ENCODE measurements at places on chromosomes 16 and 17.

GRCh38 chr17:71976011-71976649, 144.7 kb upstream of the SOX9 start:
- peak; percentile 14 for DNase-seq

DNA sequence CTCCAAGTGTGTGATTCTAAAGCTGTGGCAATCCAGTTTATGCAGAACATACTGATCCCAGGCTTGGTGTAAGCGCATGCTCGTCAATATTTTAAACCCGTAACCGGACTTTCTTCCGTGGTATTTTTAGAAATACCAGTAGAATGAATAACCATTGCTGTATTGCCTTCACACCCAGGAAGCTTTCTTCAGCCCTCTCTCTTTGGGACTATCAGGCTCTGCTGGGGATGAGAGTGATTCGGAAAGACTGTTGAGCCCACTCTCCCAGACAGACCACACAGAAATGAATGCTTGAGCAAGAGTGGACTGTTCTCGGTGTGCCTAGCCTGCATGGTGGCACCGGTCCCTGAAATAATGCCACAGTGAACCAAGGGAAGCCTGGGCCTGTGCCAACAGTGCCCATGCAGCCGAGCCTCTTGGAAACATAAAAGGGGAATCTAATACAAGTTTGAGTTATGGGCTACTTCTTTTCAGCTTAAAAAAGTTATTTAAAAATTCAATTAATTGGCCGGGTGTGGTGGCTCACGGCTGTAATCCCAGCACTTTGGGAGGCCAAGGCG, 89.9 kb upstream of the ELAC2 start:
- DNase-seq, result no peak

- no peak for DNase-seq
Measured at GRCh38 chr16:2079991-2080390, 32.2 kb downstream of the TSC2 start.

DNA sequence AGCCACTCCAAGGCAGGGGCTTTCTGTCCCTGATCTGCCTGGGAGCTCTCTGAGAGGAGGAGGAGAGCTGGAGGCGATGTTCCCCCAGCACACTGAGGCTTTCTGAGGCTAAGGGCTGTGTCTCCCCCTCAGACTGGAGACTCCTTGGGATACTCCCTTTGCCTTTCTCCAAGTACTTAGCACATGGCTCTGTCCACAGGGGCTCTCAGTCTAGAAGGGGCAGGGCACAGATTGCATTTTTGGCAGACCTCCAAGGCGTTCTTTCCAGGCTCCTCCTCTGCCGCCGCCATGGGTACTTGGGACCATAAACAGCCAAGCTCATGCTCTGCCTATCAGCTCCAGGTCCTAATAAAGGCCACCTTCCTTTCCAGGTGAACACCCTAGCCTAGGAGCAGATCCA, 1.8 kb upstream of the GIP start:
- no peak for DNase-seq

- DNase-seq, result no peak
Measured at GRCh38 chr17:78264590-78264989, 33.2 kb downstream of the TMEM235 start.

DNA sequence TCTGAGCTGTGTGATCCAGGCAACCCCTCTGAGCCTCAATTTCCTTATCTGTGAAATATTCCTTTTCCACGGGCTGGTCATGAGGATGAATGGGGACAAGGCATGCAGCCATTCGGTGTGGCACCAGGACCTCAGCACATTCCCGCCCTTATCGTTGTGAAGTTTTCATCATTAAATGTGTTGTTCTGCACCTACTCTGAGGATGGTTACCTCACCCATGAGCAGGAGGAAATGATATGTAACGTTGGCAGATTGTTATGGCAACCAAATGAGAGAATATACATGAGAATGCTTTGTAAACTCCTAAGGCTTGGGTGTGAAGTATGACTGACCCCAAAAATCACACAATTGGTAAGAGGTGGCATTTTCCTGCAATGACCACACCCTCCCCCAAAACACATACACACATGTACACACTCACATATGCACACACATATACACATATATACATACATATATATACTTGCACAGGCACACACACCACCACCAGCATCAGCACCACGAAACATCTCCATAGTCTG, 39.5 kb downstream of the SMARCE1 start:
- no peak for DNase-seq

DNA sequence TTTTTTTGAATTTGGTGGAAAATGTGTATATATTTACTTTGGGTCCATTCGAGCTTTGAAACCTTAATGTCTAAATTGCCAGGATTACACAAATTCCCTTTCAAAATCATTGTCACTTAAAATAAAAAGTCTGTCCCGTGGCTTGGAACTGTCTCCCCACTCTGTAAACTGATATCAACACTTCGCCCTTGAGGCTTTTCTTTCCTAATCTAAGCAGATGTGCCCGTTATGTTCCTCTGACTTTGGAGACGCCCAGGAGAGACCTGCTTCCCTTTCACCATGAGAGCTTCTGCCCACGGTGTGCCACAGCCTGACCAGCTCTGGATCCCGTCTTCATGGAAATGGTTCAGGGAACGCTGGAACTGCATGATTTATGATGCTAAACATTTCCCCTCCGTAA, 151.3 kb downstream of the C16orf95 start:
- DNase-seq, result no peak

DNA sequence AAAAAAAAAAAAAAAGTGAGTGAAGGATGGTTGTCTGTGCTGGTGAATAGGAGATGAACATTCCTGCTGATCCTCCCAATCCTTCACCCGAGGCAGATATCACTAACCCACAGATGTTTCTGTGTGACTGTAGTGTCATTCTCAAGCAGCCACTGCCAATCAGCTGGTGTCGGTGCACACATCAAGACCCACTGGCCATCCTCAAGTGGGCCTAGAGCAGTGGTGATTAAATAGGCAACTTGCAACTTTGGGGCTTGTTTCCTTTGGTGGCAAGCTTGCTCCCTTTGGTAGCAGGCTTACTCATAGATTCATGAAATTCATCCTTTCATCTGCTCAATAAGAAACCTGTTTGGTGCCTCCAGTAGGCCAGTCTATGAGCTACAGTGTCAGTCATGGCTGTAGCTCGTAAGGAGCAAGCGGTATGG, 51.1 kb upstream of the LGALS9 start:
- no peak for DNase-seq

DNA sequence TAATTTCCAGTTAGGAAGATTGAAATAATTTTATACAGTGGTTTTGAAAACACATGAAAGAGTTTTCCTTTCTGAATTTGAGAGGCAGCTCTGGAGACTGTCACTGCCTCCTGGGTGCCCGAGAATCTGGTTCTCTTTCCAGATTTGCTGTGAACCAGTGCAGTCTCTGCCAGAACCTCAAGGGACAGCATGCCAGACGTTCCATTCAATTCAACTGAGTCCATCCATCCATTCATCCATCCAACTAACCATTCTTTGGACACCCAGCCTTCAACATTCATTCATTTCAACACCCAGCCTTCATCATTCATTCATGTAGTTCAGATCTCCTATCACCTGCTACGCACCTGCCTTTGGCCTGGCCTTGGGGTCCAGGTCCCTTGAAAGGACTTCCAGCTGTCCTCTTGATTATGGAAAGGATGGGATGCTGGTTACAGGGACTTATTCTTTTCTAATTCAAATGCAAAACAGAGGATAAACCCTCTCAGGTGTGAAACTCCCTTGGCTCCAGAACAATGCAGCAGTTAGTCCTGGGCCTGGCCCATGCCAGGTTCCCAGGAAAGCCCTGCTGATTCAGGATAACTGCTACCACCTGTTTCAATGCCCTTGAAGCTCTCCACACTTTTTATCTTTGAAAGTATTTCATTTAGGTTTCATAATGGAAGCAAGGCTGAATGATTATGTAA, 68.7 kb downstream of the WSCD1 start:
- peak; percentile 40 for DNase-seq

DNA sequence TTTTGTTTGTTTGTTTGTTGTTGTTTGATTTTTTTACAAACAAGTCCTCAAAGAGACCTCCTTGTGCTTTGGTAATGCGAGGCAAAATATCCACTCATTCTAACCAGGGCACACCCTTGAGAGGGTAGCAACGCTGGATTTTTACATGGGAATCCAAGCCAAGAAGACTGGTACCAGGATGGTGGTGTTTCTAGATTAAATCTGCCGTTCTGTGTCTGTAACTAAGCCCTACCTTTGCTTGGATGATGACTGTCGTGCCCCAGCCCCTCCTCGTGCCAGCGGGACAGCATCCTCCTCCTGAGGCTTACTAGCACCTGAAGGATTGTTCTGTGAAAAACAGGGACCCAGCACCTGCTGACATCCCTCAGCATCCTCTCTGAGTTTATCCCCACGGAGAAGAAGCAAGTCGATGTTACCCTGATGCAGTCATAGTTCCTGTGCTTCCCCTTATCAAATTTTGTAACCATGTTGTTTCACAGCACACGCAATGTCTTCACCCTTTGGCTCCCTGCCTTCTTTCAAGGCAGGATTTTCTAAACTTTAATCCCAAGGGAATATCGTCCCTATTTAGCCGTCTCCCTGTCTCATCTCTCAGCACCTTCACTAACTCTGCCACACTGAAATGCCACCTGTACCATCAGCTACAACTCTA, 5.1 kb upstream of the HSBP1 start:
- no peak for DNase-seq

DNA sequence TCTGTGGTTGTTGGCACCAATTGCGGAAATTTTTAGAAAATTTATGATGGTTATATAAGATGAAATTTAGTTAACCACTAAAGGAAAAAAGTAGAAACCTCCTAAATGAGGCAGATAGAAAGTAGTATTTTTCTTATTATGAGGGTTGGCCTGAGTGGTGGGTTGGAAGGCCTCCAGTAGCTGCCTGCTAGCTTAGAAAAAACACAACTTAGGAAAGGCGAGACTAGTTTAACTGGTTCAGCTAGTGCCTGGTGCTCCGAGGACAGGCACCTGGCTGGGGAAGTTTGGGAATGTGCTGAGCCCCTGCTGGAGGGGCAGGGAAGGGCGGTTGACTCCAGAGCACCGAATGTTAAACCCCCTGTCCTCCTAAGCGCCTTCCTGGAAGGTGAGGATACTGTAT, 19.9 kb downstream of the LDHD start:
- peak; percentile 80 for DNase-seq

- peak; percentile 54 for DNase-seq
Measured at GRCh38 chr17:3963237-3964201, 718 bp downstream of the ATP2A3 start.

DNA sequence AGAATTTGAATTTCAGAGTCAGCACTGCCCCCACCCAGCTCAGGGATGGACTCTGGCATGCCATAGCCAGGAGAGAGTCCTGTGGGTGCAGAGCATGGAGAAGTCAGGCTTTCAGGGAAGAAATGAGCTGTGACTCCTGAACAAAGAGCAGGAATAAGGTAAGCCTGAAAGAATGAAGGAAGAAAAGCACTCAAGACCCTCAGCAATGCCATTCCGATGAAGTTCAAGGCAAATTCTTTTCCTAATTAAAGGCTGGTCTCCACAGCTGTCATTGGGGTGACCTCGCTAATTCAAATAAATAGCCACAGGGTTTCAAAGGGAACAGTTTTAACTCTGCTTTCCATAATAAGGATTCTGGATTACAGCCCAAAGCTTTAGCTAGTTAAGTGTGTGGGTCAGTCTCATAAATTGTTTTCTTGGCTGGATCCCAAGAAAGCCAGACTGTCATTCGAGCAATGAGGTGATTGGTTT, 31.7 kb downstream of the TOM1L2 start:
- no peak for DNase-seq

- peak; percentile 29 for DNase-seq
Measured at GRCh38 chr16:90046971-90047713, 27.9 kb upstream of the DBNDD1 start.

GRCh38 chr17:44919885-44920564, 4.7 kb upstream of the GFAP start:
- peak; percentile 81 for DNase-seq

- peak; percentile 59 for DNase-seq
Measured at GRCh38 chr17:18257268-18257981, 1.1 kb downstream of the FLII start.

- DNase-seq, result no peak
Measured at GRCh38 chr16:50525716-50526115, 22.5 kb upstream of the NKD1 start.

DNA sequence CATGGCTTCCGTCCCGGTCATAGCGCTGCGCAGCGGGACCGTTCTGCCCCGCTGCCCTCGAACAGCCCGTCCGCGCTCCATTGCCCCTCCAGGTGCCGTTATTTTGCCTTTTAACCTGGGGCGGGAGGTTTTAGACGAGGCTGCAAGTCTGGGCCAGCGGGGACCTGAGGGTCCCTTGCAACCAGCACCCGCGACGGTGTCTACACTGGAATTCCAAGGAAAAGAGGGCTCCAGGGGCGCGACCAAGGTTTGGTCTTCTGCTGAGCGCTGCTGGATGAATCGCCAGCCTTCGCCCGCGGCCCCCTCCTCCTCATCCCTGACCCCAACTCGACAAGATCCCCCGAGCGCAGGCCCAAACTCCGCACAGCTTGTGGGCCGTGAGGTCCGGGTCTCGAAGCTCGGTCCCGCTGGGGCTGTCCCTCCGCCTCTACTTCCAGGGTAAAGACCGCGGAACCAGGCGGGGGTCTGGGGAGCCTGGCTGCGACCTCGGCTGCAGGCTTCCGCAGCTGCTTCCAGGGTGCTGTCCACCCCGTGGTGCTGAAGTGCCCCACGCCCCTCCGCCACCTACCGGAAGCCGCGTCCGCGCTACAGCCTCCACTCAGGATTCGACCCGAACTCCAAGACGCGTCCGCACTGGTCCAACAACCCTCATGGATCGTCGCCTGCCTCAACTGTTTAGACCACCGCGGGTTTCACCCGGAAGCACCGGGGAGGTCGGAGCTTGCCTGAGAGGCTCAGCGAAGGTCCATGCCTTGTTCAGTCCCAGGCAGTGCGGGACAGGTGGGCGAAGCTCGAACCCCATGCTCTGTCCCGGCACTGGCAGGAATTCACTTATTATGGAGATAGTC, 10.1 kb upstream of the CA4 start:
- DNase-seq, result peak; percentile 84

- DNase-seq, result no peak
Measured at GRCh38 chr16:56604966-56605365, 3.4 kb upstream of the MT2A start.

DNA sequence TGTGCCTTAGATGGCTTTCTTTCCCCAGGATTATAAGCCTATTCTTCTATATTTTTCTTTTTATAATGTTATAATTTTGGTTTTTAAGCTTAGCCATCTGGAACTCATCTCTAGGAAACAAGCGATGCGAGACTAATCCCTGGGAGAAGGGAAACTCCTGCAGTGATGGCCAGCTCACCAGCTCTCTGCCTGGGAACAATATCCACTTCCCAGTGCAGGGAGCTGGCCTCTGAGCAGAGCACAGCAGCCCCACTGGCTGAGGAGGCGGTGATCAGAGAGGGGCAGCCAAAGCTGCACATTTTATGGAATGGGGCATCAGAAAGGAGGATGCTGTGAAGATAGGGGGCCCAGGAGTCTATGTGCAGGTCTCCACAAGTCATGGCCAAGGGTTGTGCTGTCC, 183.3 kb downstream of the LGALS9B start:
- no peak for DNase-seq
